Upper lobe of right lung (tissue), 1 donor: ENCODE measurements at places on chromosomes 1 and 21. TPM values are rescaled to one million over a fixed set of nuclear protein-coding genes. Genes with fewer than 3 reads are reported as not detected.

GRCh38 chr1:15075817-15076216, 77.7 kb upstream of the TMEM51 start:
- no peak for DNase-seq

Gene PRXL2B
- total RNA-seq = 25.9 TPM

DNA sequence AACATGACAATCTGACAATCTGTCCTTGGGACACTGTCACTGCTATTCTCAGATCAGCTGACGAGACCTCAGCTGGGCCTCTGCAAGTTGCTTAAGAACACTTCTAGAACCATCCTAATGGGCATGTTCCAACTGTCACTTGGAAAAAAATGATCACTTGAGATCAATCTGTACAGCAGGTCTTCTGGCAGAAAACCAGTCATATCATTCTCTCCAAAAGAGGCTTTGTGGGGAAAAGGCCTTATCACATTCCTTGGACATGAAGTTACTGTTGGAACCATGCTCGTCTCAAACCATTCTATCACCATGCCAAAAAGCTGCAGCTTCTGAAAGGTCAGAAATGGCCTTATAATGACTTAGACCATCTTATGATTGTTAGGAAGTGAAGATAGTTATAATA, 744.2 kb downstream of the USP25 start:
- DNase-seq = no peak

Gene PDZK1
- total RNA-seq = 0.67 TPM

GRCh38 chr1:27752360-27752759, 20.7 kb upstream of the STX12 start:
- no peak for DNase-seq

- DNase-seq = no peak
Observed at GRCh38 chr1:18128298-18128697, 20.7 kb downstream of the IGSF21 start.

GRCh38 chr1:171422511-171422910, 62.8 kb upstream of the PRRC2C start:
- DNase-seq = no peak
